ENCODE measurements at places on chromosomes 6 and 20.

- no peak for DNase-seq
Measured at GRCh38 chr20:50278377-50278683, 87.7 kb downstream of the CEBPB start.

DNA sequence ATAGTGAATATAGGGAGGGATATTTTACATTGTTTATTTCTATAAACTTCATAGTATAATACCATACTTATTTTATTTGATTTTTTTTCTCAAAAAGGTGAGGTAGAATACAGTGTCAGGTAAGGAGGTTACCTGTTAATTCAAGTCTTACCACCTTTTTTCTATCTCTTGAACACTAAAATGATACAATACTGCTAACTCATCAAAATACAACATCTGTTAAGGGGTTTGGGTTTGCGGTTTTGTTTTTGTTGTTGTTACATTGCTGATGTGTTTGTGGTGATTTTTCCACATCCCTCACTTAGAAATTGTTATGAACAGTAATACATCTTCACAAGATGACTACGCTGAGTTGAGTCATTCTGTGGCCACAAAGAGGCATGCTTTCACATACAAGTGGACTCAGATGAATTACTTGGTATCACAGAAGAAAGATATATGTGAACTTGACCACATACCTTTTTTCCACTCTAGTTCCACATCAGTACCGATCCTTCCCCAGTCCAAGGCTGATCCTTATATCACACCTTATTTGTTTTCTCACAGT lies 139.4 kb upstream of the ID4 start:
- DNase-seq = no peak

DNA sequence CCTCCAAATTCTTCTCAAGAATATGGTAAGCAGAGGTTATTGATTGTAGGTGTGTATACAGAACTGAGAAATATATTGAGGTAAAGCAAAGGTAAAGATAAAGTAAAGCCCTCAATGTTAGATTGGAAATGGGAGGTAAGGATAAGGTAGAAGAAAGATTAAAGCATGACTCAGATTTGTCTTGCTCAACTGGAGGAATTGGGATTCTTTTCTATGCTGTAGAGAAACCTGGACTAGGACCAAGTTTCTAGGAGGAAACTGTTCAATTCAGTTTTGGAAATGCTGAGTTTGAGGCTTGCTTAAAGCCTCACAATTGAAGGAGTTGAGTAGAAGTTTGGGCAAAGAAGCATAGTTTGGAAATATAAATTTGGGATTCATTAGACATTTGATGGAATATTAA lies 634.0 kb upstream of the PTCHD4 start:
- DNase-seq = no peak

DNA sequence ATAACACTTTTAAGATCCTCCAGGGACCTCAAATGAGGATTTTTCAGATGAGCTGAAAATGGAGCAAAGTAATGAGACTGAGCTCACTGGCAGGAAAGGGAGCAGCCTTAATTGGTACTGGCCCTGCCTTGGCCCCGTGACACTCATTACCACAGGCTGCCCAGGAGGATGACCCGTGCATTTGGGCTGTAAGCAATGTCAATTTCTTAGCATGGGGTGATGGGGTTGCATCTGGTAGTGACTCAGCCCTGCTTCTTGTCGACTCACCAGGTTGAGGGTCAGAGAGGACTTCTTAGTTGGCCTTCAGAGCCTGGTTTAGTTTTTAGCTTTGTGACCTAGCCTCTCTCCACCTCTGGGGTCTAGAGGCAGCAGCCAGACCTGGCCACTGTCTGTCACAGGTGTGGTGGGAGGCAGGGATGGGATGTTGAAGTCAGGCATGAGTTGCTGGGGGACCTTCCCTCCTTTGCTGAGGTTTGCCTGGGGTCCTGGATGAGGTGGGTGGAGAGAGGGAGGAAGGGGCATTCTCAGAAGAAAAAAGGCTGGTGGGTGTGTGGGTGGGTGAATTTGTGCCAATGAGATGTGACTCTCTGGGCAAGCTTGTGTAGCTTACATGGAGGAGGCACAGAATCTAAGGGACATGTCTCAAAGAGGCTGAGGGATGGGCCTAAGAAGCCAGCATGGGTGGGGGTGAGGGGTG lies 25.9 kb upstream of the EPB41L1 start:
- no peak for DNase-seq

DNA sequence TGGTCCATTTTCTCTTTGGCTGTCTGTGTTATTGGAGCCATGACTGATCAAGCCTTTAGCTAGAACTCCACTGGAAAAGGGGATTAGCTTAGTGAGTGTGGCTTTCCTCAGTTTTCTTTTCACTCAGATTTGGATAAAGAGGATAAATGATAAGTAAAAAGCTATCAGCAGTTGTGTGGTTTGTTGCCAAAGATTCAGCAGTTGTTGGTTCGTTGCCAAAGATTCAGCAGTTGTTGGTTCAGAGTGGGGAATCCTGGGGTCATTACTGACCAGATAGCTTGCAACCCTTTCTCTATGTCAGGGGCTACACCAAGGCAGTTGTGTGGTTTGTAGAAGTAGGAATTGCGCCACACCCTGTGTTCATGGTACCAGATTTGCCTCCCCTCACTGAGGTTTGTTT lies 107.7 kb upstream of the SCP2D1 start:
- DNase-seq = no peak
